ENCODE measurements at places on chromosomes 5 and 9.

GRCh38 chr5:141997358-141997960 lies 15.4 kb downstream of the GNPDA1 start:
- no peak for DNase-seq

GRCh38 chr9:121671612-121672155 lies 20.2 kb downstream of the DAB2IP start:
- no peak for DNase-seq

DNA sequence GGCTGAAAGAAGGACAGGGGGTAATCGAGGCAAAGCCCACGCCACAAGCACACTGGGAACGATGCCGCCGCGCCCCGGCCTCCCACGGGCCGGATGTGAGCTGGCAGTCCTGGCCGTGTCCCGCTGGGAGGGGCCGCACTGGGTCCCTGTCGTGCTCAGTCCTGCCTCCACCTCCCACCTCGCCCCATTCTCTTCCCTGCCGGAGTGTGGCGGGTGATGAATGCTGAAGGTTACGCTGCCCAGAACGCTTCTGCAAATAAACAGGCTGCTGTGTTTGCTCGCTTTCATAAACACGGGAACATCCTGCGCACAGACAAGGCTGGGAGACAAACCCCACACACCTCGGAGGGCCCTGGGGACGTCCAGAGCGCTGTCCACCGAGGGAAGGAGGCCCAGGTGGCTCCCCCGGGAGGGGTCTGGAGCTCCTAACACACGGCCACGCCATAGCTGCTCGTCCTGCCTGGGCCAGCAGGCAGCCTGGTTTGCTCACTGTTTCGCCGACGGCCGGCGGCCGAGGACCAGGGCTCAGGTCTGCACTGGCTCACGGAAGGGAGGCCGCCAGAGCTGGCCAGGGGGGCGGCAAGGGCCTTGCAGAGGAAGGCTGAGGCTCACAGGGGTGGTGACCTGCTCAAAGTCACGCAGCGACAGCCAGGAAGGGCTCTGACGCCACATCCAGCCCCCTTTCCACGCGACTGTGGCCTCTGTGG lies 2.3 kb downstream of the DNLZ start:
- DNase-seq = no peak

GRCh38 chr5:38048400-38048799 lies 208.6 kb upstream of the GDNF start:
- DNase-seq = no peak

DNA sequence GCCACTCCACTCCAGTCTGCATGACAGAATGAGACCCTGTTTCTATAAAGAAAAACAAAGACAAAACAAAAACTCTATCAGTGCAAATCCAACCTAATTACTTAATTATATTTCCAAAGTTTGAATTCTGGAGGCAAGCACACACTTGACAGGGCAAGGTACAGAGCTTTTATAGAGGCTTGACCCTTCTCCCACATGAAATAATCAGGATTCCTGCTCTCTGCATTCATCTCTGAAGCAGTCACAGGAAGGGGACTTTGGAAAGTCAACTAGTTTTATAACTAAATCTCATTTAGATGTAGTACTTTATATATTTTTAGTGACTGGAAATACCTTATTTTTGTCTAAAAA lies 91.9 kb upstream of the CHD1 start:
- DNase-seq = no peak

GRCh38 chr5:180173875-180174586 lies 35.0 kb downstream of the RASGEF1C start:
- DNase-seq = no peak

DNA sequence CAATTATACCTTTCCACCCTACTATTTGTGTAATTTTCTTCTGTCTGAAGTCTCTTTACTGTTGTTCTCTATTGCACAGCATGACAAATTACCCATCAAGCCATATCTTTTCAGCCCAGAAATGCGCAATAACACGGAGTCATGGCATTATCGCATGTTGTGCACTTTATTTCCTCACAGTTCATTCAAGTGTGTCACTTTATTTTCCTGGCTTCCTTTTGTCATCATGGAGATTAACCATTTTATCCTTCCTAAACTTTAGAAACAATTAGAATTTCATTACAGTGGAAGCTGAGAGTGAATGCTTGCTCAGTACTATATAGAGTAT lies 41.3 kb upstream of the MEF2C start:
- DNase-seq = no peak

DNA sequence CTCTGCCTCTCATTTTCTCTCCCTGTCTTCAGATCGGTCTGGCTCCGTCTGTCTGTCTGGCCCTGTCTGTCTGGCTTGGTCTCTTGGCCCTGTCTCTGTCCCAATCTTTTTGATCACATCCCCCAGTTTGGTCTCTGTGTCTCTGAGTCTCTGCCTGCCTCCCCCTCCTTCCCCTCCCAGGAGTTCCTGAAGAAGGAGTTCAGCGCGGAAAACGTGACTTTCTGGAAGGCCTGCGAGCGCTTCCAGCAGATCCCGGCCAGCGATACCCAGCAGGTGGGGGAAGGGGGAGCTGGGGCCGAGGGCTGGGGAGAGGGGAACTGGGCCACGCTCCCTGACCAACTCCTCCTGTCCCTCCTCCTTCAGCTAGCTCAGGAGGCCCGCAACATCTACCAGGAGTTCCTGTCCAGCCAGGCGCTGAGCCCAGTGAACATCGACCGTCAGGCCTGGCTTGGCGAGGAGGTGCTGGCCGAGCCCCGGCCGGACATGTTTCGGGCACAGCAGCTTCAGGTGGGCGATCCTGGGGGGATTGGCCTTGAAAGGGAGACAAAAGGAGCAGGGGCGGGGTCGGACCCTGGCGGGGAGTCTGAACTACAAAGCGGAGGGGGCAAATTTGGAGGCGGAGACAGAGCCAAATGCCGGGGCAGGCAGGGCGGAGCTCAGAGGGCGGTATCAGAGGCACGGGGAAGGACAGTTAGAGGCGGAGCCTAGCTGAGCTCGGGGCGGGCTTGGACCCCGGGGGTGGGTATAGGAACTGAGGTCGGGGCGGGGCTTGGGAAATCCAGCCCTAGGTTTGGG lies 9.0 kb downstream of the RGS14 start:
- no peak for DNase-seq

GRCh38 chr9:133784731-133785561 lies 46.8 kb upstream of the SARDH start:
- DNase-seq = no peak

DNA sequence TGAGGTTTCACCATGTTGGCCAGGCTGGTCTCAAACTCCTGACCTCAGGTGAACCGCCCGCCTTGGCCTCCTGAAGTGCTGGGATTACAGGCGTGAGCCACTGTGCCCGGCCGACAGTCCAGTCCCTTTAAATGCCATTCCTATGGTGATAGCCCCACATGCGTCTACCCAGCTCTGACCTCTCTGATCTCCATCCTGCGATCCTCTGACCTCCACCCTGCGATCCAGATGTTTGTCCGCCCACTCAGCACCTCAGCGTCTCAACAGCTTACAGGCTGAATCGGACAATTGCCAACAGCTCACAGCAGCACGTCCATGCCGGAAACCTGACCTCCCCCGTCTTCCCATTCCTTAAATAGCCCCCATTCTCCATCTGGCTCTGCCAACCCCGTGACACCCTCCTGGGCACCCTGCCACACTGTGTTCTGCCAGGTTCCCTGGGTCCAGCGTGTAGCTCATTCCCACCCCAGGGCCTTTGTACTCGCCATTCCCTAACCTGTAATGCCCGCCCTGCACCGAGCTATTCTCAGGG lies 44.0 kb upstream of the RNU6ATAC start:
- DNase-seq = no peak

DNA sequence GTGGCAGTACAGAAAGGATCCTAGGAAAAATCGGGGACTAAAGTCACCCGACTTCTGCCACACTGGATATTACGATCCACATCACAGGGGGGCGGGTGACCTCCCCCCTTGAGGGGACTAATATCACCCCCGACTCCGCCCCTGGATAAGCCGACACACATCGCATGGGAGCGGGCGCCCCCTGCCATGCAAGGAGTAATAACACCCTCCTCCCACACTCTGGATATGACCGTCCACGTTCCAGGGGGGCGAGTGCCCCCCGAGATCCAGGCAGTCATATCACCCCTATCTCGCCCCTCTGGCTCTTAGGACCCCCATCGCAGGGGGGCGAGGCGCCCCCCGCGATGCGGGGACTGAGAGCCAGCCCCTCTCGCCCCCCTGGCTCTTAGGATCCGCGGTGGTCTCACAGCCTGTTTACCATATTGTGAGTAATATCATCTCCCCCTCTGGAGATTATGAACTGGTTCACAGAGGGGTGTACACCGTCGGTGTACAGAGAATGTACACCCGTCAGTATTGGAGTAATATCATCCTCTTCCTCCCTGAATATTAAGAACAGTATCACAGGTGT lies 423.0 kb downstream of the DIRAS2 start:
- no peak for DNase-seq

DNA sequence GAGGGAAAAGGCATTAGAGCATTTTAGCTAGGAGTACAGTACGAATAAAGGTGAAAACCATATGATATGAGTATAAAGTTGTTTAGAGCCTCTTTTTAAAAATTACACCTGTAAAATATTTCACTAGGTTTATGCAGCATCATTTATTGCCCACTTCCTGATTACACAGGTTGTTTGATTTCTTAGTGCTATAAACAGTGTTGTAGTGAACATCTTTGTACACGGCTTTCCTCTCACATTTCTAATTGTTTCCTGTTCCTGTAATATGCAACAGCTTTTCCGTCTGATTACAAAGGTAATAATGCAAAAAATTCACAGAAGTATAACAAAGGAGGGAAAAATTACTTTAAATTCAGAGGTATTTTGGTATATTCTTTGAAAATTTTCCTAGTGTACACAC lies 13.0 kb downstream of the STOM start:
- DNase-seq = no peak

- no peak for DNase-seq
Observed at GRCh38 chr9:34552986-34553385, 30.2 kb upstream of the ENHO start.

- no peak for DNase-seq
Observed at GRCh38 chr5:39177631-39177964, 41.8 kb downstream of the FYB1 start.

GRCh38 chr5:67045816-67046740 lies 150.5 kb downstream of the CD180 start:
- DNase-seq = no peak

DNA sequence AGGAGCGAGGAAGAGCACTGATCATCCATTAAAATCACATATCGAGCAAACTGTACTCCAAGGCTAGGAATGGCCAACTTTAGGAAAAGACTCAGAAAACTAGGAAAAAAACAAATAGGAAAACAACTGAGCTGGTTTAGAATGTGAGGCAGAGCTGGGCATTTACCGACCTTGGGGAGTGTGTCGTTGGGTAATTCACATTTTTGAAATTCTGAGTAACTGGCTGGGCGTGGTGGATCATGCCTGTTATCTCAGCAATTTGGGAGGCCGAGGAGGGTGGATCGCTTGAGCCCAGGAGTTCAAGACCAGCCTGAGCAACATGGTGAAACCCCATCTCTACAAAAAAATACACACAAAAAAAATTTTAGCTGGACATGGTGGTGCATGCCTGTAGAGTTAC lies 70.1 kb downstream of the ZFAND5 start:
- no peak for DNase-seq

DNA sequence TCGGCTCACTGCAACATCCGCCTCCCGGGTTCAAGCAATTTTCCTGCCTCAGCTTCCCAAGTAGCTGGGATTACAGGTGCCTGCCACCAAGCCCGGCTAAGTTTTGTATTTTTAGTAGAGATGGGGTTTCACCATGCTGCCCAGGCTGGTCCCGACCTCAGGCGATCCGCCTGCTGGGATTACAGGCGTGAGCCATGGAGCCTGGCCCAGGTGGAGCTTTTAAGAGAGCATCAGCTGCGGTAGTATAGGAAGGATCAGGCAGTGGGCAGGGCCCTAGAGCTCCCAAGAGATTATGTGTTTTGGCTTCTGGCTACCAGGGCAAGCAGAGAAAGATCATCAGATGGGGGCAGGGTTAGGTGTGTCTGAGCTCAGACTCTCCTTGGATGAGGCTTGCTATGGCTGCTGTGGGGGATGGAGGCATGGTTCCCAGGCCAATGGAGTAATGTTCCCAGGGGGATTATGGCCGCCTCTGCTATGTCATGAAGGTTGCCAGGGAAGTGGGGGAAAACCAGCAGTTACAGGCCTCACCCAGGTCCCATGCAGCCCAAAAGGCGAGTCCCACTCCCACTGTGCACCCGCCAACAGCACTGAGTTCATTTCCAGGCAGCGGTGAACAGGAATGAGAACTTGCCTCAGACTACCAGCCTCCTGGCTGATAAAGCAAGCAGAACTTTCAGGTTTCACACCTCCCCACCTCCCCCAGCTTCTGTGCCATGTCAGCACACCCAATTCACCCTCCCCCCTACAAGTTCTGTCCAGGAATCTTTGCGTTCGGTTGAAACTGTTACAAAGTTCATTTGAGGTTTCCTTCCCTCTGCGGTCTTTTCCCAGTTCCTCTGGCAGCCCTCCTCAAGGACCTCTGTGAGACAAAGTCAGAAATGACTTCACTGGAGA lies 507.6 kb downstream of the SPATA31D1 start:
- DNase-seq = no peak

DNA sequence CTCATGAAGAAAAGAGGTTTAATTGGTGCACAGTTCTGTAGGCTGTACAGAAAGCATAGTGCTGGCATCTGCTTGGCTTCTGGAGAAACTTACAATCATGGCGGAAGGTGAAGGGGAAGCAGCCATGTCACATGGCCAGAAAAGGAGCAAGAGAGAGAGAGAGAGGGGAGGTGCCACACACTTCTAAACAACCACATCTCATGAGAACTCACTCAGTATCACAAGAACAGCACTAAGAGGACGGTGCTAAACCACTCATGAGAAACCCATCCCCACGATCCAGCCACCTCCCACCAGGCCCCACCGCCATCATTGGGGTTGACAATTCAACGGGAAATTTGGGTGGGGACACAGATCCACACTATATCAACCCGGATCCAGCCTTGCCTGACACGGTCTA lies 28.8 kb upstream of the IER5L start:
- no peak for DNase-seq

DNA sequence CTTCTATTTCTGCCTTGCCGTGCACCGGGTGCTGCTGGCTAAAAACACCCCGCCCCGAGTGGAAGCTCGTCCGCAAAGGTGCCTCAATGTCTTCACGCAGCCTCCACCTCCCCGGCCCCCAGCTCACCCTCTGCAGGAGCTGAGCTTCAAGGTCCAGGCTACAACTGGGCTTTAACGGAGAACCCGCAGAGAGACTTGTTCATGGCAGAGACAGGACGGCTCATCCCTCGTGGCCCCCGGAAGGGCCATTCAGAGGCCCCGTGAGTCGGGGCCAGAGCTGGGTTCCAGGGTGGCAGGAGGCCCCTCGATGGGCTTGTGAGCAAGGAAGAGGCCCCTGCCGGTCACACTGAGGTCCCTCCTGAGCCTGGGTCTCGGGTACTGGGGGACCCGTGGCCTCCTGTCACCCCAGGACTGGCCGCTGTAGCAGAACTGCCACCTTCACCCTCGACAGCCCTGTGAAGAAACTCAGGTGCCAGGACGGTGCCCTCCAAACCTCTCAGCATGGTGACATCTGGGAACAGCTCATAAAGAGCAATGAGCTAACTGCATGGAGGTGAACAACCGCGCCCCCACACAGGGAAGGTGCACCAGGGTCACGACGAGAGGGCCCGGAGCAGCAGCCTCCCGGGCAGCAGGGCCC lies 58.0 kb upstream of the UBAC1 start:
- DNase-seq = no peak

Data from NCI-H1105 (cell line).